NCI-H460 (cell line): ENCODE measurements at places on chromosomes 6 and 20. TPM values are rescaled to one million over a fixed set of nuclear protein-coding genes. Genes with fewer than 3 reads are reported as not detected.

Gene CCDC170
- total RNA-seq, result not detected in 2 replicates

Gene RANBP9
- total RNA-seq, result 17.6 and 21.5 TPM in 2 replicates

Gene PHIP
- total RNA-seq, result 23.1 and 23.6 TPM in 2 replicates

- DNase-seq, result no peak
Observed at GRCh38 chr6:151286214-151286613, 46.4 kb downstream of the AKAP12 start.

DNA sequence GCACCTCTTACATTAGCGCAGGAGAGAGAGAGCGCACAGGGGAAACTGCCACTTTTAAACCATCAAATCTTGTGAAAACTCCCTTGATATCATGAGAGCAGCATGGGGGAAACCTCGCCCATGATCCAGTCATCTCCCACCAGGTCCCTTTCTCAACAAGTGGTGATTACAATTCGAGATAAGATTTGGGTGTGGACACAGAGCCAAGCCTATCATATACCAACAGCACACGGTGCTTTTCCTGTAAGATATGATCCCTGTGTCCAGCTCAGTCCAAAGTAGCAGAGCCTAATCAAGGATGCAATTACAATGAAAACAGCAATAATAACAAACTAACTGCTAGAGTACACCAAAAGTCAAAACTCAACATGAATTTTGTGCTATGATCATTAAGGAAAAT is 148.7 kb upstream of the TCF21 start:
- DNase-seq, result no peak

- no peak for DNase-seq
Observed at GRCh38 chr6:169236988-169237387, 16.7 kb downstream of the THBS2 start.

Gene OVOL2
- not detected in 2 replicates for total RNA-seq

DNA sequence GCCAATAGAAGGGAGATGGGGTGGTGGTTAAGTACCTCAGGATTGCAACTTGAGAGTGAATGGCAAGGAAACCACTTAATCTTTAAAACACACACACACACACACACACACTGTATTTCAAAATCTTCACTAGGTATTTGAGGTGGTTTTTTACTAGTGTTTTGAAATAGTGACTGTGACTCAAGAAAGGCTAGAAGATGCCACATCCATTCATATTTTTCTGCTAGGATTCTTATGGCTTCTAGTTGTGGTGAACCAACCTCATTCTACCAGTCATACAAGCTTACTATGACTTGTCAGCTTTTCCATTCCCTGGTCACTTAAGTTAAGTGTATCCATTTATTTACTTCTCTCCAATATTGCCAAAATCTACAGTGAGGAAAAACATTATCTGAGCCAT is 519.4 kb upstream of the JAG1 start:
- no peak for DNase-seq

GRCh38 chr6:9564021-9564420 is 850.9 kb downstream of the TFAP2A start:
- no peak for DNase-seq

GRCh38 chr20:62985444-62985778 is 21.4 kb downstream of the BHLHE23 start:
- DNase-seq, result no peak

- DNase-seq, result no peak
Observed at GRCh38 chr6:122431780-122432179, 32.3 kb downstream of the HSF2 start.

DNA sequence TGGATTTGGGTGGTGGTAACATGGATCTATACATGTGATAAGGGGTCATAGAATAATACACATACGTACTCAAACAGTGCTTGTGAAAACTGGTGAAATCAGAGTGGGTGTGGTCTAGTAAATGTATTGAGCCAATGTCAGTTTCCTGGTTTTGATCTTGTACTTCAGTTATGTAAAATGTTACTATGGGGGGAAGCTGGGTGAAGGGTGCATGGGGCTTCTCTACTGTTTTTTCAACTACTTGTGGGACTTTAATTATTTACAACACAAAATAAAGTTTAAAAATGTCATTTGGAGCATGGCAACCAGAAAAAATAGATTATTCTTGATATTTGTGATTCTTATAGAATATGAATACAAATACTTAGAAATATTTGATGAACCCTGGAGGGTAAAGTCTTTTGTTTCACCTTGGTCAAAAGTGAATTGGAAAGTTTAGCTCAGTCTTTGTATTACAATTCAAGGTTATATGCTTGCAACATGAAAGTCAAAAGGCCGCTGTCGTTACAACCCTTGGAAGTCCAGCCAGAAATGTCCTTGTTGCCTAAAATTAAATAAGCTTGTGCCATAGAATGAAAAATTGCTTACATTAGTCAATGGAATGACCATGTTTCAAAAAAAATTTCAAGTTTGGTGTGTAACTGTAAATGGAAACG is 74.1 kb downstream of the TXNDC5 start:
- no peak for DNase-seq

GRCh38 chr20:57390604-57391438 is at the start of gene RBM38:
Gene RBM38 (plus strand): TSS chr20:57391396. CDS start chr20:57391582, 186 bp downstream.
- DNase-seq, result peak; percentile 61

Gene CBLN4
- total RNA-seq, result not detected in 2 replicates

- DNase-seq, result no peak
Observed at GRCh38 chr20:32506721-32507120, 78.4 kb downstream of the NOL4L start.
